Cardiac fibroblast (primary cell): ENCODE measurements at places on chromosomes 1 and 21.

DNA sequence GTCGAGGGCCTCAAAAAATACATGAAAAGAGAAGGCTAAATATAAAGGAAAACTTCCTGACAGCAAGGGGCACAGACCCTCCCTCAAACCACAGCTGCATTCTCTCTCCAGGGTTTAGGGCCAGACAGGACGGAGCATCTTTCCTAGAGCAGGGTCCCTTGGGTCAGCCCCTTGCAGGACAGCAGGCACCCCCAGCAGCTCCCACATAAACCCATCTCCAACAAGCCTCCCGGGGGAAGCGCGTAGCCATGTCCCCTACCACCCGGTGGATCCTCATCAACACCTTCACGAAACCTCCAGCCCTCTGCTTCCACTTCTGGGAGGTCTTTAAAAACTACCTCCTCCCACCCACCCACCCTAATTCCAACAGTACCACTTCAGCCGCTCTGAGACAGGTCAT is 59.5 kb downstream of the CD46 start:
- DNase-seq, result no peak

DNA sequence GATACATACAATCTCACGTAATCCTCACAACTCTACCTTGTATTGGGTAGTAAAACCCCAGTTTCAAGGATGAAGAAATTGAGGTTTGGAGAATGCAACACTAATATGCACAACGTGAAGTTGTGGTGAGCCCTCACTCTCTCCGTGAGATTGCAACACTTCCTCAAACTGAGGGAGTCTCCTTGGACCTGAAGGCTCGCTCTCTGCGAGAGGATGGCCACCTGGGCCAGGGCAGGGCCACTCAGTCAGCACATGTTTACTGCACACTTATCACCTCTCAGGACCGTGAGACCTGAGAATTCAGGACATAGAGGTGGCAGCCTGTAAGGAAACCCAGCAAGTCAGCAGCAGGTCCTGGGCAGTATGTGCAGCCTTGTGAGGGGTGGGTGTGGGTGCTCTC is 8.7 kb downstream of the SH3BP5L start:
- no peak for DNase-seq

- DNase-seq, result no peak
Observed at GRCh38 chr1:116465845-116466685, 93.0 kb downstream of the ATP1A1 start.

DNA sequence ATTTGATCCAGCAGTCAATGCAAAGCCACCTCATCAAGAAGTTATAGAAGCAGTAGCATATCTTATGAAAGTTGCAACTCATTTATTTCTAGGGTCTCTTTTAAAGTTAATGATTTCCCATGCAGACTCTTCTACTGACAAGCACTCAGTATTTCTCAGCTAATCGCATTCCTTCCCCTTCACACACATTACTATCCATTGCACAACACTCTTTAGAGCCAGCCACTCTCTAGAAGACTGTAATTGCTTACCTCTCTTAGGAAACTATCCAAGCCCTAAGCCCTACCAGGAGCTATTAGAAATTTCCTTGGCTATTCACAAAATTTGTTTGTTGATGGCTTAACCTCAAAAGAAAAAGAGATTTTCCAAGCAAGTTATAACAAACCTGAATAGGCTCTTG is 106.0 kb downstream of the ADAMTS1 start:
- peak; percentile 59 for DNase-seq

DNA sequence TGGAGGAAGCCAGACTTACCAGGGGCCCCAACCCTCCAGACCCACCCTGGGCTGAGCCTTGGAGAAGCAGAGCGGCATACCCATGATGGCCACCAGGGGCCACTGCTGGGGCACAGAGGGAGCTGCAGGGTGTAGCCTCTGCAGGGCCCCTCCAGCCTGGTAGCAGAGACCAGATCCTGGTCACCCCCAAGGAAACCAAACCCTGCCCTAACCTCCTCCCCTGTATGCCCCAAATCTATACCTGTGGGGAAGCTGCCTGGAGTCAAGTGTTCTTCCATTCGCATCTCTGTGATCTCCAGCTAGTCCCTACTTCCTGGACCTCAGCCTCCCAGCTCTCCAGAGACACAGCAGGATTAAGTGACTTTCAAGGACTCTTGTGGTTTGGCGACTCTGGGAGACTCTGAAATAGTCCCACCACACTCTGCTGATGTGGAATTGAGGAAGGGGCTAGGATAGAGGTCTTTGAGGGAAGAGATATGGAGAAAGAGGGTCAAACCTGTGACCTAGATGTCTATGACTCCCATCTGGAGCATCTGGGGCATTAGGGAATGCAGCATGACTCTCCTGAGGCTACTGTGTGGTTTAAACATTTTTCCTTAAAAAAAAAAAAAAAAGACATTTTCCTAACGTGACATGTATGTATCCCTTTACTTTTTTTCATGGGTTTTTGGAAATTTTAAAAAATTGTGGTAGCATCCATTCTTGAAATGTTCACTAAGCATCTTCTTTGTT is 119.2 kb upstream of the IPO9 start:
- peak; percentile 72 for DNase-seq

- no peak for DNase-seq
Observed at GRCh38 chr1:57378534-57378933, 45.3 kb downstream of the DAB1 start.

GRCh38 chr21:41536076-41536826 is 28.3 kb upstream of the TMPRSS2 start:
- DNase-seq, result no peak

GRCh38 chr1:87718241-87718950 is 389.7 kb downstream of the LMO4 start:
- DNase-seq, result no peak

DNA sequence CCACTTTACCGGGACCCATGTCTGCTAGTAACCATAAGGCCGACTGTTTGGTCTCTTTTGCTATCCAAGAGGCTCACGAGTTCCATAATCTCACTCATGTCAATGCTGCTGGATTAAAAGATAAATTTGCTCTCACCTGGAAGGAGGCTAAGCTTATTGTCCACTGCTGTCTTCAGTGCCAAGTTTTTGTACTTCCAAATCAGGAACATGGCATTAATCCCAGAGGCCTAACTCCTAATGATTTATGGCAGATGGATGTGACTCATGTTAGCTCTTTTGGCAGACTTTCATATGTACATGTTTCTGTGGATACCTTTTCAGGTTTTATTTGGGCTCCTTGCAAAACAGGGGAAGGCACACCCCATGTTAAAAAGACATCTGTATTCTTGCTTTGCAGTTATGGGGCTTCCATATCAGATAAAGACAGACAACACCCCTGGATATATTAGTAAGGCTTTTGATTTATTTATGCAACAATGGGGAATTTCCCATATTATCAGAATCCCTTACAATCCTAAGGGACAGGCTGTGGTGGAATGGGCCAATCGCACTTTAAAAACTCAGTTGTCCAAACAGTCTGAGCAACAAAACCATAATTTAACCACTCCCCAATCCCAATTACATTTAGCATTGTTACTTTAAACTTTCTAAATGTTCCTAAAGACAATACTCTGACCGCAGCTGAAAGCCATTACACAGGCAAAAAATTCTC is 162.7 kb downstream of the IER5 start:
- peak; percentile 66 for DNase-seq

DNA sequence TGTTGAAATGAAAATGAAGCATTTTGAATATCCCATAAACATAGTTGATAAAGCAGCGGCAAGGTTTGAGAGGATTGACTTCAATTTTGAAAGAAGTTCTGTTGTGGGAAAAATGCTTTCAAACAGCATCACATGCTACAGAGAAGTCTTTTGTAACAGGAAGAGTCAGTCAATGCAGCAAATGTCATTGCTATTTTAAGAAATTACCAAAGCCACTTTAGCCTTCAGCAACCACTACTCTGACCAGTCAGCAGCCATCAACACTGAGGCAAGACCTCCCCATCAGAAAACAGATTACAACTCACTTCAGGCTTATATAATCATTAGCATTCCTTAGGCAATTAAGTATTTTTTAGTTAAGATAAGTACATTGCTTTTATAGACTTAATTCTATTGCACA is 33.8 kb upstream of the FCRL3 start:
- DNase-seq, result no peak

- DNase-seq, result no peak
Observed at GRCh38 chr1:180288940-180289339, 58.9 kb downstream of the LHX4 start.
